ENCODE measurements at places on chromosomes 5 and 9.

- DNase-seq: no peak
Measured at GRCh38 chr5:35237580-35238376, 7.5 kb upstream of the PRLR start.

GRCh38 chr9:81072758-81073157 lies 616.6 kb downstream of the TLE1 start:
- no peak for DNase-seq

DNA sequence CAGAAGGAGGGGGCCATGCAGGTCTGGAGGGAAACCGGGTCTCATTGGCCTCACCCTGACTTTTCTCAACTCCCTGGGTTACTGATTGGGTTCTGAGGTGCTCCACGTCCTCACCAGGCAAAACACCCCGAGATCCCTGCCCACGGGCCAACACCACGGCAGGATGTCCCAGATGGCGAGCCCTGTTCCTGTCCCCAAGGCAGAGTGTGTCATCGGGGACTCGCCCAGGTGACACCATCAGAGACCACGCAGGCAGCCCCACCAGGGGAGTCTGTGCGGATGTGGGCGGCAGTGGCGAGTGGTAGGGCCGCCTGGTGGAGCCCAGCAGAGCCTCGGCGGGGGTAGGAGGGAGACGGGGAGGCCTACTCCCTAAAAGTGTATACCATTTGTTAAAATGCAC lies 59.0 kb upstream of the UBAC1 start:
- no peak for DNase-seq

DNA sequence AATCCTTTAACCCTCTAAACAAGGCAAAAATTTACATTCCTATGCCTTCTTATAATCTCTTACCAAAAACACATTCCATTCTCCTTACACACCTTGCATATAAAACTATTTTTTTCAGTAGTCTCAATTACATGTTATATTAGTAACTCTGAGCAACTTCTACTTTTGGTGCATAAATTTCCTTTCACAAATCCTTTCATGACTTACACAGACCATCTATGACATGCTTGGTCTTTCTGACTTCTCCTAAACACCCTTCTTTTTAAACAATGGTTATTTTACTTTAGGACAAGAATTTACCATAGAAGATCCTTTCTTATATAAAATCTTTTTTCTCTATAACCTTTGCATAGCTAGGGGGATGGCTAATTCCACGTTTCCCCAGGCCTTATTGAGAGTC lies 208.0 kb upstream of the ARRDC3 start:
- no peak for DNase-seq

DNA sequence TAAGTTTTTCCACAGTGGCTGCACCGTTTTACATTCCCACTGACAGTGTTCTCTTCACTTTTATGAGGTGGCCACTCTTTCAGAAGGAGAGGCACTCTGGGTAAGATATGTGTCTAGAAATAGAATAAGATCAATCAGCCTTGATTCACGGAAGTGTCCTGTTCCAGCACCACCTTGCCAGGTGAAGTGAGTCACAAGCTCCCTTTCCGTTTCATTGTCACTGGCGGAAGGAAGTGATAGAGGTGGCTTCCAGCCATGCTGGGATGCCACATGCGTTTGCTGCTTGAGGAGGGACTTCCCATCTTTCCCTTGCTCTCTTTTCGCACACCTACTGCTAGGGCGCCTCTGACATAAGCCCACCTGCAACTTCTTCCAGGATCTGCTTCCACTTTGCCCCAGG lies 217.1 kb downstream of the PIK3R1 start:
- DNase-seq: no peak

DNA sequence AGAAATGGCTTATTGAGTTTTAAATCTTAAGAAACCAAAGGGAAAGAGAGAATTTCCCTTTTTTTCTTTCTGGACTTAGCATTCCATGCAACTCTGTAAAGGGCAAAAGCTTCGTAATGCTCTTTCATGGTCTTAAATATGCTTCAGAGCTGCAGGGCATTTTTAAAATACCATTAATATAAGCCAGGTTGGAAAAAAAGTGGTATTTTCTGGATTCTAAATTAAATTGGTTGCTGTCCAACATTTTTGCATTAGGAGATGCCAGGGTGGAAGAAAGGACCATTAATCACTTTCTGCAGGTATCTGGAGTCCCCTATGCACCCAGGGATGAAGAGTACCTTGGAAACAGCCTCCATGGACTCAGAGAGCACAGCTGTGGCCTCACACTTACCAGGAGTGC lies 215.1 kb upstream of the DAPK1 start:
- DNase-seq: no peak

GRCh38 chr5:168062239-168062638 lies 229.2 kb upstream of the WWC1 start:
- no peak for DNase-seq

DNA sequence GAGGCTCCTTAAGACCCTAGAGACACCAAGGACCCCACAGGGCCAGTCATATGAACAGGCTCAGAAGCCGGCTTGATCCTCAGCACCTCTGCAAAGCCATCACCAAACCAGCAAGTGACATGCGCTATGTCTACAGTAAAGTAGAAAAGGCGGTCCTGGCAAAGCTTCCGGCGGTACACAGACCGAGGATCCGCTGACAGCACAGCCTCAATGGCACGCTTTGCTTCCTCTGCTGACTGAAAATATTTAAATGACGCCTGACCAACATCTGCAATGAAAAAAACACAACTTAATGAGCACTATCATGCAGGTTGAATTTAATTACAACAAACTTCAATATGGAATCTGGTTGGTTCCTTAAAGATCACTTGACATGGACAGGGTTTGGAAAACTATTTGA lies 17.6 kb downstream of the TRMO start:
- DNase-seq: no peak

DNA sequence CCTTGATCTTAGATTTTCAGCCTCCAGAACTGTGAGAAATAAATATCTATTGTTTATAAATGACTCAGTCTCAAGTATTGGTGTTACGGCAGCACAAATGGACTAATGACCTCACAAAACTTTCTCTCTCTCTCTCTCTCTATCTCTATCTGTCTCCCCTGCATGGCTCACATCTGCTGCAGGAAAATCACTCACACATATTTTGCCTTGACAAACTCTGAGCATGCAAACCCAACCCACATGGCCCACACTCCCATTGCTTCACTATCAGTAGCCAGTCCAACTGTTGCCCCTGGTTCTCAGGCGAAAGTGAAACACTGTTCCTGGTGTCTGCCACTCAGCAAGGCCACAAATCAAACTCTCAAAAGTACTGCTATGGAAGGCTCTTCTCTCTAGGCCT lies 66.4 kb upstream of the PIK3R1 start:
- DNase-seq: no peak

GRCh38 chr9:89647366-89648128 lies 42.7 kb downstream of the GADD45G start:
- DNase-seq: no peak

DNA sequence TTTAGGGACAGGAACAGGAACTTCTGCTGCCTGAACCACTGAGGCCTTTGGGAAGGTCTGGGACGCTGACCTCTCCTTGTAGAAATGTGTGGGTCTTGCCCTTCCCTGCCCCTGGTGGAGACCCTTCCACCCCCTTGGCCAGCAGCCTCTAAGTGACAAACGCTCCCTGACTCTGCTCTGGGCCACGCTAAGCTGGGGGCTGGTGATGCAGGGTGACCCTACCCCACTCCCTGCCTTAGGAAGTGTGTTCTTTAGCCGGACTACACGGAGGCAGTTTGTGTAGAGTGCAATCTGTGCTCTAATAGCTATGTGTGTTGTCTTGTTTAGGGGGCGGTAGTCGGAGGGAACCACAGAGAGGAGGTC lies 123.0 kb downstream of the COL23A1 start:
- no peak for DNase-seq

- DNase-seq: peak; percentile 32
Measured at GRCh38 chr9:104854613-104855012, 73.3 kb downstream of the ABCA1 start.

DNA sequence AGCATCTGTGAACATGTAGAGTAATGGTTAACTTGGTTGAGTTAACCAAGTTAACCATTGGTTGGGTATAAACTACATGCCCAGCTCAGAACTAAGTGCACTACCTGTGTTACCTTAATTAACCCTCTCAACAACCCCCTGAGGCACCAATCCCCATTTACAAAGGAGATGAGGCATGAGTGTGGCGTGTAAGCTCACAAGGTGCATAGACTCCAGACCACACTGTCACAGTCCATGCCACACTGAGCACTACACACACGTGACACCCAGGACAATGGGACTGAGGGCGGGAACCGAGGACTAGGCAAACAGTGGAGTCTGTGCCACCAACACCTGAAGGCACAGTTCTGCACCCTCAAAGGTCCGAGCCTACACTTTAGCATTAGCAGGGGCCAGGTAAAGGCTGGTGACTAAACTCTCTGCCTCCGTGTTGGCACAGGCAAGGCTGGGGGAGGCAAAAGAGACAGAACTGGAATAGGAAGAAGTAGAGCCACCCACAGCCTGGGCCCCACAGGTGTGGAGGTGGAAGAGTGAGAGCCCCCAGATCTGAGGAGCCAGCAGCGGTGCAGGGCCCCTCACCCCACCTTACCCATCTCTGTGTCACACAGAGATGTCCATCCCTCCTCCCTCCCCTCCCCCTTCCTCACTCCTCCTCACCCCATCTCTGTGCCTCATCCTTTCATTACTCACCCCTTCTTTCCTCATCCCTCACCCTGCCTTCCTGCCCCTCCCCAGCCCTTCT lies 2.2 kb upstream of the DNAJB5 start:
- peak; percentile 6 for DNase-seq

DNA sequence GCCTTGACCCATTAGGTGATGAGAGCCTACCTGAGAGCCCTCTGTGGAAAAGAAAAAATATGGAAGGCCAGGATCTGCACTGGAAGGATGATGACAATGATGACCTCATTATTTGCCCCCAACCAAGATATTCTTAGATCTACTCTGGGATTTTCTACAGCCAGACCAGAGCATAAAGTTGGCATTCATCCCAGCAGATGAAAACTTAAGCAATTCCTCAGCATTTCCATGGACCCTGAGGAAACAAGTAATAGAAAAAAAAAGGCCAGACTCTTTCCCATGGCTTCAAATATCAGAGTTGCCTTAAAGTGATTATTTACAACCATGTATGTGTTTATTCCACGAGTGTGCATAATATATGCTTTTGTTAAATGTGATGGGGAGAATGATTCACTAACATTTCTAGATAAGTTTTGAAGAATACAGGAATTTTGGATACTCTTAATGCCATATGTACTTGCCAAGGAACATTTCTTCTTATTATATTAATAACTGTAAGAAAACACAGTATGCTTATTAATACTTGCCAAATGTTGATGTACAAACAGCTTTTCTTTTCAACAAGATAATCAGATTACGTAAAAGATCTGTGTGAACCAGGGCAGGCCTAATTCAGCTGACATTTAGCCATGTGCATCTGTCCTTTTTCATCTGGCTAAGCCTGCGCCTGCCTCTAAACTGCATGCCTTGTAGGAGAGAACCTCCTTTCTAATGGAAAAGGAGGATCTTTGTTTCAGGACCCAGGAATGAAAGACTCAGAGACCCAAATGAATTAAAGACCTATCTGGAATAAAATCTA lies 94.8 kb downstream of the ARRDC3 start:
- no peak for DNase-seq

DNA sequence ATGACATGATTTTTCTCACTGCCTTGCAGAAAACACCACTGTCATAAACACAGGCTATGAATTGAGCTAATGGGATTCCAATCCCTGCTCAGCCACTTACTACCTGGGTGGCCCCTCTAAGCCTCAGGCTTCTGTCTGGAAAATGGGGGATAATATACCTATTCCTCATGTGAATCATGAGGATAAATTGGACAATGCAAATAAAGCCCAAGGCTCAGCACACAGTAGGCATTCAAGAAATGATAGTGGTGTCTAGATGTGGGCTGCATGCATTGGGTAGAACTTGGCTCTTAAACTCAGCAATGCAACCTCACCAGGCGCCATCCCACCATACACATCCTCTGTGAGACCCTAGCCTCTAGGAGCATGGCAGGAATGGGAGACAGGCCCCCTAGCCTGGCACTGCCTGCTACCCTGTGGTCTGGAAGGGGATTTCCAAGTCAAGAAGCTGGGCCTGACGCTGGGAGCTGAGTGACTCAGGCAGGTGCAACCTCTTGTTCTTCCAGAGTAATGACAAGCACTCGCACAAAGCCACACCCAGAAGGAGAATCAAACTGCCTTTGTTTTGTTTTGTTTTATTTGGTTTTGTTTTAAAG lies 2.3 kb upstream of the TNIP1 start:
- peak; percentile 34 for DNase-seq

DNA sequence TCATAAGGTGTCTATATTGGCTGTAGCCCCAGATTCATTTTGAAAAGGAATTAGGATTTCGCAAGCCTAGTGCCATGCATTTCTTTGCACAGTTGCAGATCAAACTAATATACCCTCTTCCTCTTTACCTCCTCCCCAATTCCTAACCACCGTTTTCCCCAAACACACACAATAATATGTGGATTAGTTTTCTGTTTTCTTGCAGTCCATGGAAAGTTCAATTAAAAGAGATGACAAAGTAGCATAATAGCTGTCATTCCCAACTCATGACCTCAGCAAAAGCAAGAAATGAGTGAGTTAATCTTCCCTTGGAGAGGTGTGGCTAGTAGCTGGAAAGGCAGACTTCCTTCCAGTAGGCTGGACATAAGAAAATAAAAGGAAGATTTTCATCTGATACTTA lies 349.1 kb downstream of the TMEM232 start:
- no peak for DNase-seq

Data from NCI-H510A treated with DMSO at 0.1 percent for 48 hours (cell line).